ENCODE measurements at places on chromosomes 6 and 20.

DNA sequence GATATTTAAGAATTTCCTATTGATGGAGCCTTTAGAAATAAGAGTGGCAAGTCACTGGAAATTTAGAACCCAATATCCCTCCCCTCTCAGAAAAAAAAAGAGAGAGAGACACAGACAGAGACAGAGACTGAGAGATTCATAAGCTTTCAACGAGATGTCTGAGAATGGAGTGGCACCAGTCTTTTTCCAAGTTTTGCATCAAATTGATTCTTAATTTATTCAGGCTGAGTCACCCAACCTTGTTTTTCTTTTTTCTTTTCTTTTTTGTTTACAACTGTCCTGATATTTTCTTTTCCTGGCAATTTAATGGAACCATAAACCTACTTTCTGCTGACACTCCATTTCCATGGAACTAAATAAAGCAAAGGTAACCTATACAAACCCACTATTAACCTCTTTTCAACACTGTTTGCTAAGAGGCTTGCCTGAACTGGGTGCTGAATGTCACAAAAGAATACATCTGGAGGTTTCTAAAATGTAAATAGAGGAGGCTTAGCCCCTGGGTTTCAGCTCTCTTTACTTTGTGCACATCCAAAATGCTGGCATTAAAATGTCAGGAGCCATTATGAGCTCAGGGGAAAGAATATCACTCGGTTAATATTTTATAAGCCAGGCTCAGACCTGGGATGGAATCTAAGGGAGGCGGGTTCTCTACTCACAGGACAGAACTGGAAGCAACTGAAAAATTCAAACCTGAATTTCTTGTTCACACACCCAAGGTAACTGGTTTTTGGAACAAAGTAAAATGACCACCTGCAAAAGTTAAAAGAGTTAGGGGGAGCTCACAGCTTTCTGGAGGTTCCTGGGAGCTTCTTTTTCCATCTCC, 100.8 kb downstream of the BFSP1 start:
- DNase-seq = no peak

DNA sequence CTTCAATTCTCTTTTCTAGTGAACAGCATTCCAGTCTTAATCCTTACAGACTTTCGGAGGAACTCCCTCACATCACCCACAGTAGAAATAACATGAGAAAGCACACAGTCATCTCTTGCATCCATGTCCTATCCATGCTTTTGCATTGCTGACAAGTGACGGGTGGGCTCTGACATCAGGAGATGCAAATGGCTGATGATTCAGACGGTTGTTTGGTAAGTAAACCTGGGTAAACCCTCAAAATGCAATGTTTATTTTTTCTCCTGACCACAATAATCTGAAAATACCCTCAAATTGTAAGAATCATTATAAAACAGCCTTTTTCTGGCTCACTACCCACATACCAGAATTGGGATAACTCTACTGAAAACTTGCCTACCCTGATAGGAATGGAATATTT, 792.0 kb downstream of the MAFB start:
- DNase-seq = peak; percentile 76

- DNase-seq = no peak
Observed at GRCh38 chr6:75305573-75305972, 21.0 kb upstream of the TMEM30A start.

DNA sequence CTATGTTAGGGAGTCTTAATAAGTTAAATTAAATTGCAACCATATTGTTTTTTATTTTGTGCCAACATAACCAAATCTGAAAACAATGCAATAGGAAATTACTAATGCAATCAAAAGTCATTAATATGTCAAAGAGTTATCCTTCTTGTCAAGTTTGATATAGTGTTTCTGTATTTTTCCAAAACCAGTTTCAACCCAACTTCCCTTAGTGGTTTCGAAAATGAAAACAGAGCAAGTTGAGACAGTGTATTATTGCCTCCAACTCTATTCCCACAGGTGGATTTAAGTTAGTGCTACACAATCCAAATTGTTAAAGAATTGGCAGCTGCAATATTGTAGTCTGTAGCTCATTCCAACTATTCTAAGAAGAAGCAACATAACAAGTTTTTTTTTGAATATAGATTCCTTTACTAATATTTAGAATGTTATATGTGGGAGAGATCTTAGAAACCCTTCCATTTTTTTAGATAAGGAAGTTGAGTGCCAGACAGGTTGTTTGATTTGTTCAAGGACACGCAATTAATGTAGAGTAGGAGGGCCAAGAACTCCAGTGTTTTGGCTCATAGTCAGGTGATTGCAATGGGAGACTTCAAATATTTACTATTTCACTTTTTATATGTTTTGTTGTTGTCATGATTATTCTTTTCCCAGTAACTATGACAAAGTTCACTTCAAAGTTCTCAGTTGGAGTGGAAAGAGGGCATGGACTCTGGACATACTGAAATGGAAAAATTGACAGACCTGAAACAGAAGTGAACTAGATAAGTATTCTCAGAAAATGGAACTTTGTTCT, 282.4 kb upstream of the HSF2 start:
- no peak for DNase-seq

DNA sequence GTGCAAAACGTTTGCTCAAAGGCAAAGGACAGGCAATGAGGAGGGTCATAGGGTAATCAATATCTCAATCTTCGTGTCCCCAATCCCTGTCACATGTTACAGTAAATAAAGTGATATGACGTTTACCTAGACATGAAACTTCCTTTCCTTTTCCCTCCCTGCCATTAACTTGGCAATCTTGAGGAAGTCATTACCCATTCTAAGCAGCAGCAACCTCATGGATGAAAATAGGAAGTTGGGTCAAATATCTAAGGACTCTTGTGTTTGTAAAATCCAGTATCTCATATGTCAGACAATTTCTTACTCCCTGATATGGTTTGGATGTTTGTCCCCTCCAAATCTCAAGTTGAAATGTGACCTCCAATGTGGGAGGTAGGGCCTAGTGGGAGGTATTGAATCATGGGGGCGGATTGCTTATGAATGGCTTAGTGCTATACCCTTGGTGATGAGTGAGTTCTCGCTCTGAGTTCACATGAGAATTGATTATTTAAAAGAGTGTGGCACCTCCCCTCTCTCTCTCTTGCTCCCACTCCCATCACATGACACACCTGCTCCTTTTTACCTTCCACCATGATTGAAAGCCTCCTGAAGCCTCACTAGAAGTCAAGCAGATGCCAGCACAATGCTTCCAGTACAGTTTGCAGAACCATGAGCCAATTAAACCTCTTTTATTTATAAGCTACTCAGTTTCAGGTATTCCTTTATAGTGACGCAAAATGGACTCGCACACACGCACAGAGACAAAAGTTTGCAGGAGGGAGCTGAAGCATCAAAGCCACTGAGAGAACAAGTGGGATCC, 545.9 kb upstream of the JARID2 start:
- no peak for DNase-seq

All from BJ (cell line).